ENCODE measurements at places on chromosomes 4 and X.

DNA sequence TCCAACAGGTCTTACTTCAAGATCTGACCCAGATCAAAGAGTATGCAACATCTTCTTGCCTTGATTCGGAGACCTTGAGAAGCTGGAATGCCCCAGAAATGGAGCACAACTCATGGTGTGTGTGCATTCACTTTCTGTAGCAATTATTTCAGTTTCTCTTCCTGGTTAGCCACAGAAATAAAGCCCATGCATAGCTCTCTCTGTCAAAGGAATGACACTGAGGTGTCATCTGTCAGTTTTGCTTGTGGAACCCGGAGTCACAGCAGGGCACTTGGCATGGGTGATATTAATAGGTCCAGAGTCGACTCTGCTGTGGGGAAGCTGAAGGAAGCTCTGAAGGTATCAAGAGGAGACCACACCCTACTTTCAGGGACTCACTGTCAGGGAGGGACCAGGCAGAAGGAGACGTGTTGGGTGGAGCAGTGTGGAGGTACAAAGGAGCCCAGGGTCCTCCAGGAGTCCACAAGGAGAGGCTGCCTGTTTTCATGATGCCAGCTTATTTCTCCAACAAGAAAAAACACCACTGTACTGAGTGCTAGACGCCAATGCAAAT lies 10.7 kb downstream of the CLNK start:
- no peak for DNase-seq

DNA sequence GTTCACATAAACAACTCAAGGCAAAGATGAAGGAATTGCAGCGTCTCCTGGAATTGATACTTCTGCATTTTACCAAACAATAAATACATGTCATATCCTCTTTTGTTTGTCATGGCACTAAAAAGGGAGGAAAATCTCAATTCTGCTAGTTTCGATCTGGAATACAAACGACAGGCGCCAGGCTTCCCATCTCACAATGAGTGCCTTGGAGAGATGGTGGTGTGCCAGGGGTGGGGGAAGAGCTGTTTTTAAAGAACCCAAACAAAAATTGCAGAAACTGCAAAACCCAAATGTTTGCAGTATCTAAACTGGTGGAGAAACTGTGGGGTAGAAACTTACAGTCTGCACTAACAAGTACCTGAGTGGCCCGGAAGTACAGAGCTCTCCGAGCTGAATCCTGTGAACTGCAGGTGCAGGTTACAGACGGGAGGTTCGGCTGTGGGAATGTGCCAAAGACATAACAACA lies 53.0 kb upstream of the KLF3 start:
- no peak for DNase-seq

DNA sequence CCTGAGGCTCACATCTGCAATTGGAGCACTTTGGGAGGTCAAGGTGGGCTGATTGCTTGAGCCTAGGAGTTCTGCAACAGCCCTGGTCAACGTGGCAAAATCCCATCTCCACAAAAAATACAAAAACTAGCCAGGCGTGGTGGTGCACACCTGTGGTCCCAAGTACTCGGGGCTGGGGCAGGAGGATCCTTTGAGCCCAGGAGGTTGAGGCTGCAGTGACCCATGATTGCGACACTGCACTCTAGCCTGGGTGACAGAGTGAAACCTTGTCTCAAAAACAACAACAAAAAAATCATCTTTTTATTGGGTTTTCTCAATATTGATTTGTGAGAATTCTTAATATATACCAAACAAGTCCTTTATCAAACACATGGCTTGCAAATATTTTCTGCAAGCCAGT lies 64.9 kb downstream of the ANKRD17 start:
- no peak for DNase-seq

DNA sequence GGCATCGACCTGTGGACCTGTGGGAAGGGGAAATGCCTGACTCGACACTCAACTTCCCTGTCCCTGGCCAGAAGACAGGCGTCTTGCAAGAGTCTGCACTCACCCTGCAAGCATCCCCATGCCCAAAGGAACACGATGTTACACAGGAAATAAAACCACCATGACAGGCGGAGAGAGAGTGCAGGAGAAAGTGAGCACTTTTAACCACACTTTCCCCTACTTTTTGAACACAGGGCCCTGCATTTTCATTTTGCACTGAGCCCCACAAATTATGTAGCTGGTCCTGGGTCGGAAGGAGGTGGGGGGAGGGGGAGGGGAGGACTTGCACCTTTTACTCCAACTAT lies 13.8 kb upstream of the MAN2B2 start:
- no peak for DNase-seq

DNA sequence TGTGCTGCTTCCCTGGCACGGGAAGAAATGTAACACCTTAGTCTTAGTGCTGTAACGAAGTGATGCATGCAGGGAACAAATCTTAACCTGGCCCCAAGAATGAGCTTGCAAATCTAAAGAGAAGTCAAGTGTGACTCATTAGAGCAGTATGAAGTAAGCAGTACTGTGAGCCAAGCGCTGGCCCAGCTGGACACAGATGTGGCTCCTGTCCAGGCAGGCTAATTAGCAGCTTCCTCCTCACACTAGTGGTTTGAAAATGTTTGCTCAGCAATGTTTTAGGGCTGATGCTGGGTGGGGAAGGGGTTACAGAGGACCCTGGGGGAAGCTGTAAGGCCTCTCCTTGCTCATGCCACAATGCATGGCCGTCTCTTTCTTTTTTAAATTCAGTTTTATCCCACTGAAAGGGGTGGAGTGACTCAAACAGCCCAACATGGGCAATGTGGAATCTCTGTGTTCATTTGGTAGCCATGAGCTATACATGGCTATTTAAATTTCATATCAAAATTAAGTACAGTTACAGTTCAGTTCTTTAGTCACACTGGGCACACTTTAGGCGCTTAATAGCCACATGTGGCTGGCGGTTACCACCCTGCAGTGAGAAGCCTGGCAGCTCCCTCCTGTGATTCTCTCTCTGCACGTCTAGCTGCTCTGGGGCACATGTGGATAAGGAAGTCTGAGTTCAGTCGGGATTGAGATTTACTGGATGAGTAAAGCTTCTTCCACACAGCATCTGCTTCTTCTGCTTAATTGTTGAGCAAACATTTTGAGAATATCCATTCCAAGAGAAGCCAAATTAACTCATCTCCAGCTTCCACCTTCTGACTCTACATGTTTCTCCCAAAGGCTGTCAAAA lies 48.8 kb downstream of the MAP7D2 start:
- no peak for DNase-seq

DNA sequence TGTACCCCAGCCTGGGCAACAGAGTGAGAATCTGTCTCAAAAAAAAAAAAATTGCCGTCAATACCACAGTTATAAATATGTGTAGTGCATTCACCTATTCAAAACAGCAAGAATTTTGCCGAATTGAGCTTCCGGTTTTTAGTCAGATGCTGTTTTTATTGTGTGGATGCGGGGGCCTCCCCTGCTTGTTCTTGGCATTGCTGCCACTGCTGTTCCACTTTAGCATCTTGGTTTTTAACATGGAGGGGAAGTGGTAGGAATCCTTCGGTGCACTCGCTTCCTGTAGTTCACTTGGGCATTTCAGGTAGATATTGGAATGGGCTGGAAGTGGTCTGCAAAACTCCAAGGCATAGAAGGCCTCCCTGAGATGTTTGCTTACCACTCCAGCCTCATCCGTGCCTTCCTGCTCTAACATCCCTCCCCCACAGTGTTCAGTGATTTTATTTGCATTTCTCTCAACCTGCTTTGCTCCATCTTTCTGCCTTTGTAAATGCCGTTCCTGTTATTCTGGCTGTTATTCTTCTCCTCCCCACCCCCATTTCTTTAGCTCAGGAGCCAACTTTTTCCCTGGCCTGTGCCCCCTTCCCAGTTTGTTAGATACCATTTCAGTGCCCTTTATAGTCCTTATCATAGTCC lies 25.5 kb downstream of the MOB1B start:
- DNase-seq: no peak

DNA sequence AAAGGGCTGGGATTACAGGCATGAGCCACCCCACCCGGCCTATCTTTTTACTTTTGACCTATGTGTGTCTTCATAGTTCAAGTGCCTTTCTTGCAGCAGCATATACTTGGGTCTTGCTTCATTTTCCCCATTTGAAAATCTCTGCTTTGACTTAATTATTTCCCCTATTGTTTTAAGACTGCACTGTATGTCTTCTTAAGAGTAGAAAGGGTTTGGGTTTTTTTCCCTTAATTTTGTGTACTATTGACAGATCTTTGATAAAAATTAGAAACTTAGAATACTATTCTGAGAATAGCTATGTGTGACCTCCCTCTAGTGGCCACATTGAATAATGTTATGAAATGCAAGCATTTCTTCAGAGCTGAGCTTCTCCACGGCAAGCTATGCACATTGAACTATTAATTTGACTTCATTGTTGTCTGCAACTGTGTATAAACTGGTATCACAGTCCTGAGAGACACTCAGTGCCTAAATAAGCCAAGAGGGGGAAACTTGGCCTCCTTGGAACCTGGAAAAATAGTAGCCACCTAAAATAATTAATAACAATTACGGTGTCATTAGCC lies 8.7 kb upstream of the SLC25A4 start:
- DNase-seq: peak; percentile 65

GRCh38 chrX:13463608-13464007 lies 105.8 kb upstream of the EGFL6 start:
- no peak for DNase-seq

GRCh38 chrX:71453056-71453455 lies 79.8 kb upstream of the OGT start:
- peak; percentile 51 for DNase-seq

GRCh38 chr4:53592686-53593501 lies 1.6 kb upstream of the LNX1 start:
- no peak for DNase-seq

GRCh38 chr4:76487621-76488020 lies 52.6 kb downstream of the SHROOM3 start:
- no peak for DNase-seq

GRCh38 chrX:17328837-17329236 lies 46.2 kb upstream of the NHS start:
- DNase-seq: no peak

DNA sequence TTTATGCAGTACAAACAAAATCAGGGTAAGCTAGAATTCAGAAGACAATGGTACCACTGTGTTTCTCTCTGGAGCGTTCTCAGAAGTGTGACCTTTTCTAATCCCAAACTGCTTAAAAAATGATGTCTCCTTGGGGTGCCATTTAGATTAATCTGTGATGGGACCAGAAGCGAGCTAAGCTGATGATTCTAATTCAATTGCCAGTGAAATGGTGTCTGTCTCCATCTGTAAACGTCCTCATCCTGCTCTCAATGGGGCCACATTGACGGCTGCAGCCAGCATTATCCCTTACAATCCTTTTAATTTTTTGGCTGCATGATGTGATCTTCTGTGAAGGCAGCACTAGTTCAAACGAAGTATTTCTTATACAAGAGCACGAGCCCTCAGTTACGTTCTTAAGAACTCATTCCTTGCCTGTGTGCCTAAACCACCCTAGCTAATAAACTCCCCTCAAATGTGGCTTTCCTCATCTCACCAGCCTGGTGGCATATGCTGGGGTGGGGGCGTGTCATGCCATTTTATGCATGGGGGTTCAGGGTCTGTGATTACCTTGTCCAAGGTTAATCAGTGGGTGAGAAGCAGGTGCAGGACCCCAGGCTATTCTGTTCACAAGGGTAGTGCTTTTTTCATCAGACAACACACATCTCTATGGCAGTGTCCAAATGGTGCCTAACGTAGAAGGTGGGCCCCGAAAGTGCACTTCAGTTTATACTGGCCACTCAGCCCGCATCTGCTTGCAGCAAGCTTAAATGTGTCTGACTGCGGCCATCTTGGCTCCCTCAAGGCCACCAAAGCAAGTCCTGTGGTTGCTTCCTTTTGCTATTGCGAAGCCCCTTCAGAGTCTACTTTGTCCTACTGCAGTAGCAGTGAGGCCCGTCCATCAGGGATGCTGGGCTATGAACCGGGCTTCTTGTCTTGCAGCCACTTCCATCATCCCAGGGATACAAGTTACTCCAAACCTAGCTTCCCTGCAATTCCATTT lies 45.7 kb upstream of the SLC2A9 start:
- no peak for DNase-seq

GRCh38 chr4:139030614-139031235 lies 15.1 kb downstream of the NOCT start:
- peak; percentile 88 for DNase-seq

DNA sequence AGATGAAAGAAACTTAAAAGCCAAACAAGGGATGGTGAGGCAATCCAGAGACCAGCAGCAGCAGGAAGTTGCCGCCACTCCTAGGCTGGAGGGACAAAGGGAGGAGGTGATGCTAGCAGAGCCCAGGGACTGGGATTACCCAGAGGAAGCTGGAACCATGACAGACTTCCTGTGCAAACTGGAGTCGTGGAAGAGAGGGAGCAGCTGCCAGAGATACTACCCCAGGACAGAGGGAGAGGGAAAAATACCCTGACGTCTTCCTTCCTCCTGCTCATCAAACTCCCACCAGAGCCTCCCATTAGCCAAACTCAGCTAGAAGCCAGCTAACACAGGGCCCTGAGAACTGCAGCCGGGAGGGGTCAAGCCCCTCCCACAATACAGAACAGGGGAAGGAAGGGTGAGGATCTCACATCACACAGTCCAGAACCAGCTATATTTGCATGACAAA lies 101.2 kb upstream of the KLF3 start:
- DNase-seq: no peak

GRCh38 chr4:675036-675882 lies 917 bp downstream of the MYL5 start:
- DNase-seq: no peak
